ENCODE measurements at places on chromosomes 16 and 17.
A peak's percentile ranks its signal among the peaks of the same experiment; 100 is the strongest.

DNA sequence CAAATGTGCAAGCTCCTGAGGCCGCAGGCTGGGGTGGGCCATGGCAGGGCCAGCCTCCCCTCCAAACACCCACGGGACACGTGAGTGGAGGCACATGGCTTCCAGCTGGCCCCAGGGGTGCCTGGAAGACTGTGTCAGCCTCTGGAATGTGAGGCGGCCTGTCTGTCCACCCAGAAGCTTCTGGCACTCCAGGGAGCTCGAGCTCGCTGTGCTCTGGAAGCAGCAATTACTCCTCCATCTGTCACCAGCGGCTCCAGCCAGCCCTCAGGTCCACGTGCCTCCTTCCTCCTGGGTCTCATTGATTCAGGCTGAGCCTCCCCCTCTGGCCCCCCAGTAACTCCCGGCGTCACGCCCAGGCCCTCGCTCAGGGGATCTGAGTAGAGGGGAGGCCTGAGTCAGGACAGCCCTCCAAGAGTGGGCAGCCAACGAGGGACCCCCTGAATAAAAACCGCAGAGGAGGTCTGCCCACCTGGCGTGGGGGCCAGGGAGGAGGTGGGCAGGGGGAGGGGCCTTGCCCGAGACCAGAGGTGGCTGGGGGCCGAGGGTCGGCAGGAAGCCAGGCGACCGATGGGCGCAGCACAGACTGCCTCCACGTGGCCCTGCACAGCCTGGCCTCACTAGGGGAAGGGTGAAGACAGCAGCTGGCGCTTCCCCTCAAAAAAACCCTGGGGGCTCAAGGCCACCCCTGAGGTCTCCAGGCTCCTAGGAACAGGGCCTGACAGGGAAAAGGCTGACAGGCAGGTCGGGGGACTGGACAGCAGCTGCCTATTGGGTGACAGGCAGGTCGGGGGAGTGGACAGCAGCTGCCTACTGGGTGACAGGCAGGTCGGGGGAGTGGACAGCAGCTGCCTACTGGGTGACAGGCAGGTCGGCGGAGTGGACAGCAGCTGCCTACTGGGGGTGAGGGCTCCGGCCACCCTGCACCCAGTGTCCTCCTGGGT is 11.9 kb downstream of the PIEZO1 start:
- no peak for DNase-seq

GRCh38 chr17:12302711-12303110 is 282.0 kb downstream of the MAP2K4 start:
- no peak for DNase-seq

GRCh38 chr16:22093996-22094395 is 1.7 kb downstream of the VWA3A start:
- DNase-seq: no peak

GRCh38 chr17:39674702-39675389 is 6.6 kb downstream of the PNMT start:
- DNase-seq: peak; percentile 81
